CD4-positive, alpha-beta T cell treated with Interleukin-4 for 4 hours (primary cell): ENCODE measurements at places on chromosomes 1 and 21.
A peak's percentile ranks its signal among the peaks of the same experiment; 100 is the strongest.

GRCh38 chr1:207424570-207425131 lies 29.5 kb upstream of the CR2 start:
- DNase-seq: no peak

- DNase-seq: no peak
Measured at GRCh38 chr1:57109883-57110282, 144.1 kb upstream of the C8B start.

GRCh38 chr1:51415963-51416362 lies 85.6 kb upstream of the TTC39A start:
- no peak for DNase-seq

- DNase-seq: no peak
Measured at GRCh38 chr21:32483293-32483595, 70.7 kb downstream of the EVA1C start.

DNA sequence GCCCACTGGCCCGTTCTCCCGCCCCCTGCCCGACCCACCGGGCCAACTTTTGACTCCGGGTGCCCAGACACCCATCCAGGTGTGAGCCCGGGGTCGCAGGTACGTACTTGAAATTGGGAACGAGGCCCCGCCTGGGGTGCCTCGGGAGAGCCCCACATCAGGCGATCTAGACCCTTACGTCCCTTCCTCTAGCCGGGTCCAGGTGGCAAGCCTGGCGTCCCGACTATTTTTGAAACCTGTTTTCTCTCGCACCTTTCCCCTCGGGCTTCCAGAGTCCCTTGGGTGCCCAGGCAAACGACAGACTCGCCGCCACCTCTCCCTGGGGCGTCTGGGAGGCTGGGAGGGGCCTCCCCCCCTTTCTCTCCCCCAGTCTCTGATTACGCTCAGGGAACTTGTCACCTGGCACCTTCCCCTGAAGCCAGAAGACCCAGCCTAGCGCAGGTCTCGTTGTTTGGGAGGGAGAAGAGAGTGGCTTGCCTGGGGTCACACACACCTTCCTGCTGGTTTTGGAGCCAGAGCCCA lies 898 bp downstream of the LDLRAP1 start:
- no peak for DNase-seq

DNA sequence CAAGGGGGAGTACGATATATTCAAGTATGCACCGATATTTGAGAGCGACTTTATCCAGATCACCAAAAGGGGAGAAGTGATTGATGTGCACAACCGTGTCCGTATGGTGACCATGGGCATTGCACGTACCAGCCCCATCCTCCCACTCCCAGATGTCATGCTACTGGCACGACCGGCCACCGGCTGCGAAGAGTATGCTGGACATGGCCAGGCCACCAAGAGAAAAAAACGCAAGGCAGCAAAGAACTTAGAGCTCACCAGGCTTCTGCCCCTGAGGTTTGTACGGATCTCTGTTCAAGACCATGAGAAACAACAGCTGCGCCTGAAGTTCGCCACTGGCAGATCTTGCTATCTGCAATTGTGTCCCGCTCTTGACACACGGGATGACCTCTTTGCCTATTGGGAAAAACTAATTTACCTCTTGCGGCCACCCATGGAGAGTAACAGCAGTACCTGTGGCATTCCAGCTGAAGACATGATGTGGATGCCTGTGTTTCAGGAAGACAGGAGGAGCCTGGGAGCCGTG lies 16.5 kb downstream of the ATF3 start:
- DNase-seq: no peak

- peak; percentile 27 for DNase-seq
Measured at GRCh38 chr1:225428881-225429455, 1.1 kb upstream of the LBR start.

- DNase-seq: no peak
Measured at GRCh38 chr1:19310720-19311502, 1.0 kb downstream of the AKR7A2 start.

GRCh38 chr1:6599141-6599975 lies 3.3 kb downstream of the KLHL21 start:
- peak; percentile 63 for DNase-seq

GRCh38 chr1:182629499-182630096 lies 25.4 kb upstream of the RGS16 start:
- DNase-seq: peak; percentile 73

GRCh38 chr1:151024540-151025146 lies 11.7 kb upstream of the BNIPL start:
- DNase-seq: peak; percentile 86

- DNase-seq: no peak
Measured at GRCh38 chr21:42346441-42346840, 4.4 kb downstream of the TFF2 start.

DNA sequence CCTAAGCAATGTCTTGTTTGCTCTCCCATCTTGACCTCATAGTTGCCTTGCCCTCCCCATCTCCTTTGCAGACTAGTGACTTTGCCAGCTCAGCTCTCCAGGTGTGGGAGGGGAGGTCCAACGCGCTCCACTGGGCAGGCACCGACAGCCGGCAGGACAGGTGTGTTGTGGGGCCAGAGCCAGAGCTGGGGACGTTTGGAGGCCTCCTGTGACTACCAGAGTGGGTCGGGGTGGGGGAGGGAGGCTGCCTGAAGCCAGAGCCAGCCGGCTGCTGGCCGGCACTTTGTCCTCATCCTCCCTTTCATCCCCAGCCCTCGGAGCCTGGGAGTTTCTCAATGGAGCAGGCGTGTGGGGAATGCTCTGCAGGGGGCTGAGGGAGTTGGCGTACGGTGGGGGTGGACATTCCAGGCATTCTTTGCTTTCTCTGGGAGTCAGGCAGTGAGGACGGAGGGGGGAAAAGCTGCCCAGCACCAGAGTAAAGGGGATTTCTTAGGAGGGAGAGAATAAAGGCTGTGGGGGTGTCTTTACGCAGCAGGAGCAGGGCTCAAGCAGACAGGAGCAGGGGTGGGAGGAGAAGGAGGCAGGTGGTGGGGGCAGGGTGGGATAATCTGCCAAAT lies 20.2 kb downstream of the NUAK2 start:
- DNase-seq: no peak

- no peak for DNase-seq
Measured at GRCh38 chr21:34877485-34878128, 171.5 kb downstream of the RUNX1 start.

GRCh38 chr1:85328713-85329397 lies 52.4 kb upstream of the BCL10 start:
- no peak for DNase-seq

- DNase-seq: no peak
Measured at GRCh38 chr1:76857138-76857537, 10.1 kb upstream of the ST6GALNAC5 start.

GRCh38 chr21:28793043-28793442 lies 199.6 kb downstream of the LTN1 start:
- peak; percentile 5 for DNase-seq

DNA sequence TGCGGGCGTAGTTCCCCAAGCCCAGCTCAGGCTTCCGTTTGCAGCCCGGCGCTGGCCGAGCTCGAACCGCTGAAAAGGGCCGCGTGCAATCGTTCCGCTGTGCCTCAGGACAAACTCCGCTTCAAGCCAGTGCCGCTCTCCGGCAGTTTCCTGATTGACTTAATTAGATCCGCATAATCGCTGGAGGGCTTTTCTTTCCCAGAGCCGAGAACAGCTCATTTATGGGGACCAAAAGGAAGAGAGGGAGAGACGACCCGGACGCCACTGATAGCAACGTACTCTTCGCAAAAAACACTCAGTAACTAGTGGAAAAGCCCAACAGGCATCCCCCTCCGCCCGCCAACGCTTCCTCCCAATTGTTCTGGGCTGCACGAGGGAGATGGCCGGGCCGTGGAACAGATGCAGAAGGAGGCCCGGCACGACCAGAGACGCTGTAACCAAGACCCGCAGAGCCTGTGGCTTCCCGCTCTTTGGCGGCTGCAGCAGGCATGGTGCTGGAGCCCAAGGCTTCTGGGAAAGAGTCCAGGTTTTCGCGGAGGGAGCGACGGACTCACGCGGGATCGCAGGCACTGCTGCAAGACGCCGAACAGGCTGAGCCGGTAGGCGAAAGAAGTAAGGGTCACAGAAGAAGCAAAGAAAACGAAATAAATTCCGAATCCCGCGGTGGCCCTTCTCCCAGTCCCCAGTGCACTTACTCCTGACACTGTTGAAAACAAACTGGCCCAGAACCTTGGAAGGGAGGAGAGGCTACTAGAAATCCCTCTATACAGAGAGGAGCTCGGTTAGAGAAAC lies 3.6 kb upstream of the FOXD2 start:
- DNase-seq: no peak

DNA sequence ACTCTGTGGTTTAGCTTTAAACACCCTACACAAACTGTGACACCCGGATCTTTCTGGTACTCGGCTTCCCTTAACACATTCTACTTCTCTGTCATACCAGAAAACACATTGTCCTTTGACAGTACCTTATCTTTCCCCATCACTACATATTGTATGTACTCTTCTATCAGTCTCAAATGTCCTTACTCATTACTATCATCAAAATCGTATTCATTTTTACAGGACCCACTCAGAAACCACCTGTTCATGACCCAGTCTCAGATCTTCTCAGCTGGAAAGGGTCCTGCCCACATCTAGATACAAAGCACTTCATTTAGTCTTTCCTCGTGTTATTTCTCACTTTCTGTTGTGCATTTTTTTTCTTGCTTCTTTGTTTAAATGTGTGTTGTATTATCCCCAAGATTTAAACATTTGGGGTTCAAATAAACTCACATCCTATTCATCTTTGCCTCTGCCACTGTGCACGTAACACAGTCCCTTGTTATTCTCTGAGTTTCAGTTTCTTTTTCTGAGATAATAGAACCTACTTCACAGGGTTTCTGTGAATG lies 27.7 kb downstream of the CD34 start:
- peak; percentile 43 for DNase-seq

GRCh38 chr1:73511038-73511437 lies 686.9 kb downstream of the LRRIQ3 start:
- DNase-seq: no peak

DNA sequence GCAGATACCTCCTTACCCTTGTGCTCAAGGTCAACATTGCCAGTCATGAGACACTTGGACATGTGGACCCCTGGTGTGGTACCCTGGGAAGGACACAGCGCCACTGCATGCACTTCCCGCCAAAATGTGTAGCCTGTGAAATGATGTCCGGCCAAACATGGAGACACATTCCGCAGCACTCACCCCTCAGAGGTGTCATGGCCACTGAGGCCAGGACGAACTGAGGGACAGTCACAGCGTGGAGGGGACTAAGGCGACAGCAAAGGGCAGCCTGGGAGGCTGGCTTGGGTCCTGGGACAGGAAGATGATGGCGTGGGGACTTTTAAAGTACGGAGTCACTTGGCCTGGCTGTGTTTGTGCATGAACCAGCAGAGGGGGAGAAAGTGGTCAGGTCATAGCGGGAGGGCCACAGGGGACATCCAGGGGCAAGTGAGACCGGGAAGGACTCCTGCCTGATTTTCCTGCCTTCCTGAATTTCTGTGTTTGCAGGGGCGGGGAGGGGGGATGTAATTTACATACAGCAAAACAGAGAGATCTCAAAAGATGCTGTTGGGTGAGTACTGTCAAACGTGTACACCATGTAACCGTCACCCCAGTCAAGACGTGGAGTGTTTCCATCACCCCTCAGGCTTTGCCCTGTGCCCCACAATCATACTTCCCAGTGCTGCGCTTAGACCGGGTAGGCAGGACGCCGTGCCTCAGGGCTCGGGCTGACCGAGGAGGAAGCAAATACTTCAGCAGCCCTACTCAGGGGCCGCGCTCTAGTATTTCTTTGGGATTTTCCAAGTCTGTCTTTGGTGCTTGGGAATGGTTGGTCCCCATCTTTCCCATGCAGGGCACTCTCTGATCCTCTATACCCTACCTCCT lies 45.2 kb downstream of the WDR4 start:
- no peak for DNase-seq

GRCh38 chr1:44613941-44614340 lies 60.3 kb downstream of the TMEM53 start:
- no peak for DNase-seq

- no peak for DNase-seq
Measured at GRCh38 chr1:245179706-245180105, 24.9 kb downstream of the KIF26B start.

GRCh38 chr1:52055866-52056162 lies 281 bp upstream of the BTF3L4 start:
- no peak for DNase-seq

- DNase-seq: no peak
Measured at GRCh38 chr1:45793942-45794604, 9.3 kb upstream of the MAST2 start.

GRCh38 chr1:229334716-229335115 lies 8.1 kb downstream of the CCSAP start:
- DNase-seq: no peak

DNA sequence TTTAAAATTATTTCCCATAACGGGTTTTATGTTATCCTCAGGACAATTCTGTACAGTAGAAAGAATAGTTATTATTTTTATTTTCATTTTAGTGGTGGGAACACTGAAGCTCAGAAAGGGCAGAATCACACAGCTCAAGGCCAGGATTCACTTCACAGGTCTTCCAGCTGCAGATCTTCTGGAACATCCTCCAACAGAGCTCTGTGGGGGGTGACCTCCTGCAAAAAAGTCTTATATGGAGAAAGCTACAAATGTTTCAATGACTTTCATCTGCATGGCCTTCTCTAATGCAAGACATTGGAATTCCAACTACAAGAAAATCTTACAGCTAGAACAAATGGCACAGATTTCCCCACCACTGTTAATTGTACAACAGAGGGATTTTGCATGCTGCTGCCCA lies 64.2 kb downstream of the SEC16B start:
- DNase-seq: no peak

GRCh38 chr1:197327776-197328364 lies 59.8 kb downstream of the CRB1 start:
- no peak for DNase-seq

DNA sequence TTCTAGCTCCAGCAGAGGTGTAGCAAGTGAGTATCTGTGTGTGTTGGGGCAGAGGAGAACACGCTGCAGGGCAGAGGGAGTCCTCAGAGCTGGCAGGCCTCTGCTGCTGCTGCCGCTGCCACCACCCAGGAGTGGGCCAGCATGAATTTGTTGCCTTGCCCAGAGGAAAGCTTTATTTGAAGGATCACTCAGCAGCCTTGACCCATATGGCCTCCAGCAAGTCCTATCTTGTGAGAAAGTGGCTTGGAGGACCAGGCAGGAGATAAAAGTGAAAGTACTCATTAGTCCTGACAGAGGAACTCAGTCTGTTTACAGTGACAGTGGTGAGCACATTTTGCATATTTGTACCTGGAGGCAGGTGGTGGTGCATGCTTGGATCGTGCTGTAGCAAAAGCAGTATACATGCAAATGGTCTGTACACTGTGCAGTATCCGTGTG lies 3.1 kb downstream of the TRAF5 start:
- DNase-seq: peak; percentile 32
